CD4-positive, alpha-beta T cell treated with Interleukin-12 subunit alpha and Interleukin-12 subunit beta, for 1 hour (primary cell): ENCODE measurements at places on chromosomes 4 and X.

DNA sequence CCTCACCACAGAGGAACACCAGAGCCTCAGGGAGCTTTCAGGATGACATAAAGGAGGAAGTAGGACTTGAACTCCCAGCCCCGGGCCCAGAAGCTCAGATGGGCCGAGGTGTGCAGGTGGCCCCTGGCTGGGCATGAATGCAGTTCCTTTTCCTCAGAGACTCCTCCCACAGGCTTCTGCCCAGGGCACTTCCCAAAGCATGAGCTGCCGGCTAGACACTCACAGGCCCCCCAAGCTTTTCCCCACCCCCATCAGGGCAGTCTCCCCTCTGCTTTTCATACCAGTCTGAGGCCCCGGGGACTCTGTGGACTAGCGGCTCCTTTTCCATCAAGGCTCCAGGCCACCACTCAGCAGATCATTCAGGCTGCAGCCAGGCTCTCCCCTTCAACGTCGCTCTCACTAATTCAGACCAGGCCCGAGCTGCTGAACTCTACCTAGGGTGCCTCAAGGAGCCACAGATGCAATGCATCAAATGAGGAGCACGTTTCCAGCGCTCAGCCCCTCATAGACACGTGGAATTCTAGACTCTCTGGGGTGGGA, 36.9 kb downstream of the HMX1 start:
- no peak for DNase-seq

GRCh38 chr4:45554423-45554822, 569.4 kb downstream of the GABRG1 start:
- DNase-seq = no peak

- DNase-seq = no peak
Measured at GRCh38 chr4:19913650-19914049, 338.1 kb upstream of the SLIT2 start.

- no peak for DNase-seq
Measured at GRCh38 chrX:150903110-150903508, 4.6 kb upstream of the CD99L2 start.

DNA sequence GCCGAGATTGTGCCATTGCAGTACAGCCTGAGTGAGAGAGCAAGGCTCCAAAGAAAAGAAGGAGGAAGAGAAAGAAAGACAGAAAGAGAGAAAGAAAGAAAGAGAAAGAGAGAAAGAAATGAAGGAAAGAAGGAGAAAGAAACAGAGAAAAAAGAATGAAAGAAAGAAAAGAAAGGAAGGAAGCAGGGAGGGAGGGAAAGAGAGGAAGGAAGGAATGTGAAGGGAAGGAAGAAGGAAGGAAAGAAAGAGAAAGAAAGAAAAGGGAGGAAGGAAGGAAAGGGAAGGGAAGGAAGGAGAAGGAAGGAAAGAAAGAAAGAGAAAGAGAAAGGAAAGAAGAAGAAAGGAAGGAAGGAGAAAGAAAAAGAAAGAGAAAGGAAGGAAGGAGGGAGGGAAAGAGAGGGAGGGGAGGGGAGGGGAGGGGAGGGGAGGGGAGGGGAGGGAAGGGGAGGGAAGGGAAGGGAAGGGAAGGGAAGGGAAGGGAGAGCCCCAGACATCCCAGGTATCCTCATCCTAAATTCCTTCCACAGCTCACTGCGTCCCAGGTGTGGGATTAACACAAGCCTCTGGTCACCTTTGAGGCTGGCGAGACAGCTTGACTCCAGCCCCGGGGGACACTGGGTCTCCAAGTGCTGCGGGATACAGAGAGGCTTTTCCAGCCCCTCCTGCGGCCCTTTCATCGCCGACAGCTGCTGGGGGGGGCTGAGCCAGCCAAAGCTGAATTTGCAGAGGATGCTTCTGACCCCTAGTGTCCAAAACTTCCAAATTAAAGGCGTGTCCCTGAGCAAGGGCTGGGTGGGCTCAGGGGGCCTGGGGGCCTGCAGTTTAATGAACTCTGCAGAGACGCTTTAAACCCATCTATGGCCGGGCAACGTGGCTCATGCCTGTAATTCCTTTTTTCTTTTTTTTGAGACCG, 24.2 kb upstream of the CSF2RA start:
- no peak for DNase-seq

- no peak for DNase-seq
Measured at GRCh38 chr4:183959319-183960045, 54.4 kb downstream of the STOX2 start.

DNA sequence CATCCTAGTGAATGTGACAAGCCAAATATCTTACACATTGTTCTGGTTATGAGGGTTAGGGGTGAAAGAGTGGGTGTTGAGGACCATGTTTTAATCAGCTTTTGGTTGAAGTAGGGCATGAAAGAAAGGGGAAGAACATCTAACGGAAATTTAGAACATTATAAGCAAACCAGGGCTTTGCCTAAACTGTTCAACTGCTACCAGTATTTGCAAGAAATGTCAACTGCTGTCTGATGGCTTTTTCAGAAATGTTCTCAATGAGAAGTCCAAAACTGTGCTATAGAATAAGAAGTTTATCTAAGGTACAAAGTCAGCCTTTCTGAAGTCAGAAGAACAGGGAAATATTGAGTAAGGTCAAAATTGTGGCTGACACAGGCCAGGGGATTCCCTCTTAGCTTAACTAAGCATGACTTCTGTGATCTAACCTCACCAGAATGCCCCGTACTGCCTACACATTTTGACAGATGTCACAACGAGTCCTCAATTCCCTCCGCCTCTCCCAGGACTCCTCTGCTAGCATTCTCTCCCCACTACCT, 67.1 kb downstream of the DTHD1 start:
- peak; percentile 21 for DNase-seq
